ENCODE measurements at places on chromosomes 2 and 18.

GRCh38 chr2:133303150-133303549 is 265.1 kb downstream of the NCKAP5 start:
- DNase-seq: no peak
- H3K27me3 ChIP-seq: no peaks in the 10 kb centered on the region
- no peaks in the 10 kb centered on the region for H3K4me1 ChIP-seq
- no peak overlapping the region for H3K4me3 ChIP-seq
- H3K36me3 ChIP-seq: no peaks in the 10 kb centered on the region
- H3K27ac ChIP-seq: no peak overlapping the region

DNA sequence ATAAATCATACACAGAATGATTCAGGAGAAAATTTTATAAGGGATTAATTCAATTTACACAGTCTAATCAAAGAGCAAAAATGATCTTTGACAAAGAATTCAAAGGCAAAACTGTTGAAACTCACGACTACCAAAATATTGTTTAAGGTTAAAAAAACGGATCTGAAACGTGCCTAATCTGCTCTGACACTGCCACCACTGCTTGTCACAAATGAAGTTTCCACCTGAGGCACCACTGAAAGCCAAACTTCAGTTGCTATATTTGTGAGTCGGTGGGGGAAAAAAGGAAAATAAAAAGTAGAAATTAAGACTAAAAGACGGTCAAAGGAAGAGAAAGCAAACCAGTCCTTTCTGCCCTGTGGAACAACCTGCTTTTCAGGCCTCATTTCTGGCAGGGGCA is 140.6 kb upstream of the DNMT3A start:
- H3K4me1 ChIP-seq: peaks cover 7% of the 10 kb centered on the region
- no peak for DNase-seq
- H3K36me3 ChIP-seq: peaks cover 12% of the 10 kb centered on the region
- H3K27me3 ChIP-seq: no peaks in the 10 kb centered on the region

DNA sequence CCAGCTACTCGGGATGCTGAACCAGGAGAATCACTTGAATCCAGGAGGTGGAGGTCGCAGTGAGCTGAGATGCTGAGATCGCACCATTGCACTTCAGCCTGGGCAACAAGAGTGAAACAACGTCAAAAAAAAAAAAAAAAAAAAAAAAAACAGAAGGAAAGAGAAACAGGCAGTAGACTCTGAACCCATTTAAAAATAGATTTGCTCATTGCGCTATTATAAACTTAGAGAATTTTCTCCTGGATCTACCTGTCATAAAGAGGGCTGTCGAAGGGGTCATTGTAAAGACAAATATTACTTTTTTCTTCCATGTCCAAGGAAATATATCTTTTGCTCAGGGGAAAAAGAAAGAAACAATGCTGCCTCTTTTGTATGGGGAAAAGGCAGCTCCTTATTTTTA is 425.0 kb upstream of the ID2 start:
- H3K27ac ChIP-seq: no peak overlapping the region
- H3K4me1 ChIP-seq: peaks cover 10% of the 10 kb centered on the region
- no peak for DNase-seq

GRCh38 chr2:67499989-67500388 is 102.9 kb downstream of the ETAA1 start:
- no peak overlapping the region for H3K27ac ChIP-seq
- no peaks in the 10 kb centered on the region for H3K27me3 ChIP-seq
- no peaks in the 10 kb centered on the region for H3K4me1 ChIP-seq
- DNase-seq: no peak
- H3K36me3 ChIP-seq: no peaks in the 10 kb centered on the region

DNA sequence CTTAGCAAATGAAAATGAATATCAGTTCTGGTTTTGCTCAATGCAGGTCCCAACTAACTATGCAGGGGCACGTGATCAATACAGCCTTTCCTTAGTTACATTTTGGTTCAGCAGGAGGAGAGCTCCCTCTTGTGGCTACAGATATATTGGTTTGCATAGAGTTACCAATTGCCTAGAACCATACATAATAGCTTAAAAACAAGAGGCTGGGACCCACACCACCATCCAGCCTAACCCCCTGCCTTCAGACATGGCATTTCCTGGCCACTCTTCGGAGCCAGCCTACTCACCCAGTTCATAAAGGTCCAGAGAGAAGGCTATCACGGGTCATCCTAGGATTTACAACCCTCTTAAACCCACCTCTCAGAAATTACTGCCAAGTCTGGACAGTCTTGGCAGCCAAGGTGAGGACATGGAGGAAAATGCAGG is 10.5 kb downstream of the CCDC93 start:
- DNase-seq: peak; percentile 30
- peaks cover 32% of the 10 kb centered on the region for H3K36me3 ChIP-seq
- peaks cover 7% of the 10 kb centered on the region for H3K4me1 ChIP-seq

DNA sequence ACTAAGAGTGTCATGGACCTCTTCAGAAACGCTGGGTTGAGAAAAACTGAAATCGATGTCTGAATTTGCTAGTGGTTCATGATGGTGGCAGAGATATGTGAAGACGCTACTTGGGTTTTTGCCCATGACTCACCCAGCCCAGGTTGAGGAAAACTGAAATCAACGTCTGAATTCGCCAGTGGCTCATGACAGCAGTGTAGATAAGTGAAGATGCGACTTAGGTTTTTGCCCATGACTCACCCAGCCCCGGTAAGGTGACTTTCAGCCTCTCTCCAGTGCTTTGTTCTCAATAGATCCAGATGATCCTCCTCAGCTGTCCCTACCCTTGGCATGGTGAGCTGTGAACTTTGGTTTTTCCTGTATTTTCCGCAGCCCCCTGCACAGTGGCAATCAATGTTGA is 105.3 kb upstream of the SIX3 start:
- no peak overlapping the region for H3K27ac ChIP-seq
- no peaks in the 10 kb centered on the region for H3K36me3 ChIP-seq
- DNase-seq: no peak
- no peaks in the 10 kb centered on the region for H3K4me1 ChIP-seq
- H3K27me3 ChIP-seq: peaks cover 4% of the 10 kb centered on the region

GRCh38 chr2:209277444-209277843 is 146.4 kb upstream of the MAP2 start:
- no peak overlapping the region for H3K4me3 ChIP-seq
- no peak overlapping the region for H3K27ac ChIP-seq
- no peaks in the 10 kb centered on the region for H3K4me1 ChIP-seq

DNA sequence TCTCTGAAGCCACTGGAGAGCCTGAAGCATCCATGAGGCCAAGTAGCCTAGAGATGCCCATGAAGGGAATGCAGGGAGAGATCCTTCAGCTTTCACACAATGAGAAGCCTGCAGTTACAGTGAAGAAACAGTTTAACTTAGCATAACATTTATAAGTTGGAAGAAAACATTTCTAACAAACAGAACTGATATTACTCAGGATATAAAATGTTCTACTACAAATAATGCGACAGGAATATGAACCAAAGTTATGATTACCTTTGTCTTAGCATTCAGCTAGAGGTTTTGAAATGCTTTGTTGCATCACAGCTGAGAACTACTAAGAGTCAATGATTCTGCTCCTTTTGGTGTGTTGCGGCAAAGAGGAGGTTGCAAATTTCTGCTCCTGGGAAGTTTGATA is 6.9 kb upstream of the KYNU start:
- no peak for DNase-seq
- H3K4me1 ChIP-seq: peaks cover 1% of the 10 kb centered on the region
- no peaks in the 10 kb centered on the region for H3K27me3 ChIP-seq
- H3K4me3 ChIP-seq: no peak overlapping the region
- H3K36me3 ChIP-seq: no peaks in the 10 kb centered on the region
- no peak overlapping the region for H3K27ac ChIP-seq

GRCh38 chr2:187495324-187495723 is 47.3 kb upstream of the CALCRL start:
- DNase-seq: no peak
- H3K4me1 ChIP-seq: no peaks in the 10 kb centered on the region
- no peak overlapping the region for H3K27ac ChIP-seq
- no peaks in the 10 kb centered on the region for H3K36me3 ChIP-seq

DNA sequence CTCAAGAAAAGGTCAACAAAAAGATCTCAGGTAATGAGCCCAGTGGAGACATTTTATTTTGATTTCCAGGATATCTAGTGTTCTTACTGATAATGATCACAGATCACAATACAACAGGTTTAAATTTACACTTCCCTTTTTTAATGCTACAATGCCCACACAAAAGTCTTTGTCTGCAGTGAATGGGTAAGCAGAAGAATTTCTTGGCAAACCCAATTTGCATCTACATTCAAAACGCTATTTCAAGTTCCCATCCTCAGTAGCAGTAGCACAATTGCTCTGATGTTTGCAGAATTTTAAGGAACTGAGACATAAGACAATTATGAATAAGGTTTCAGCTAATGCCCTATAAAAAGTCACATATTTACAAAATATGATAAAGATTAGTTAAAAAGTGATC is 929.4 kb upstream of the PIK3C3 start:
- H3K27me3 ChIP-seq: no peaks in the 10 kb centered on the region
- H3K4me3 ChIP-seq: no peak overlapping the region
- no peak for DNase-seq
- no peak overlapping the region for H3K27ac ChIP-seq

DNA sequence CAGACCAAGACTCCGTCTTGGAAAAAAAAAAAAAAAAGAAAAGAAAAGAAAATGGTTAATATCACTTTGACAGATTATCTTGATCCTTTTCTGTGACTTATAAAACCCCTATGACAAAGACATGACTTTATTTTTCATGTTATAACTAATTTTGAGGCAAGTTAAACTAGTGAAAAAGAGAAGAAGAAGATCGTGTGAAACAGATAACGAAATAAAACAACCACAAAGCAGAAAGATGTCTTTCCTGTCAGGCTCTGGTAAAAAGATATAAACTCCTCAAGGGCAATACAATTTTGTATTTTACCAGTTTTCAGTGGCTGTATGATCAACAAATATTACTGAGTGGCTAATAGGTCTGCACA is 13.4 kb upstream of the RBMS1 start:
- no peaks in the 10 kb centered on the region for H3K36me3 ChIP-seq
- H3K27me3 ChIP-seq: no peaks in the 10 kb centered on the region
- peak overlapping the region; percentile 43 for H3K27ac ChIP-seq
- H3K4me1 ChIP-seq: peaks cover 12% of the 10 kb centered on the region
- peak overlapping the region; percentile 46 for H3K4me3 ChIP-seq

DNA sequence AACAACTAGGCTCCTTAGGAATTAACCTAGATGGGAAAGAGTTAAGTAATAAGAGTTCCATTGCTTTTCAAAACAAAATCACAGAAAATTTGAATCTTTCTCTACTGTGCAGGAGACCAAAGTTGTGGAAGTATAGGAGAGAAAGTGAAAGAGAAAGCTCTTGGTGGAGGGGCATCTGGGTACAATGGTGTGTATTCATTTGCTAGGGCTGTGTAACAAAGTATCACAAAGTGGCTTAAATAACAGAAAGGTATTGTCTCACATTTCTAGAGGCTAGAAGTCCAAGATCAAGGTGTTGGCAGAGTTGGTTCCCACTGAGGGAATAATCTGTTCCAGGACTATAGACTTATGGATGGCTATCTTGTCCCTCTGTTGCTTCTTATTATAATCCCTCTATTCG is 50.5 kb upstream of the GORASP2 start:
- peaks cover 2% of the 10 kb centered on the region for H3K36me3 ChIP-seq
- DNase-seq: no peak
- H3K27me3 ChIP-seq: peaks cover 17% of the 10 kb centered on the region
- peaks cover 5% of the 10 kb centered on the region for H3K4me1 ChIP-seq
- peak overlapping the region; percentile 44 for H3K4me3 ChIP-seq

DNA sequence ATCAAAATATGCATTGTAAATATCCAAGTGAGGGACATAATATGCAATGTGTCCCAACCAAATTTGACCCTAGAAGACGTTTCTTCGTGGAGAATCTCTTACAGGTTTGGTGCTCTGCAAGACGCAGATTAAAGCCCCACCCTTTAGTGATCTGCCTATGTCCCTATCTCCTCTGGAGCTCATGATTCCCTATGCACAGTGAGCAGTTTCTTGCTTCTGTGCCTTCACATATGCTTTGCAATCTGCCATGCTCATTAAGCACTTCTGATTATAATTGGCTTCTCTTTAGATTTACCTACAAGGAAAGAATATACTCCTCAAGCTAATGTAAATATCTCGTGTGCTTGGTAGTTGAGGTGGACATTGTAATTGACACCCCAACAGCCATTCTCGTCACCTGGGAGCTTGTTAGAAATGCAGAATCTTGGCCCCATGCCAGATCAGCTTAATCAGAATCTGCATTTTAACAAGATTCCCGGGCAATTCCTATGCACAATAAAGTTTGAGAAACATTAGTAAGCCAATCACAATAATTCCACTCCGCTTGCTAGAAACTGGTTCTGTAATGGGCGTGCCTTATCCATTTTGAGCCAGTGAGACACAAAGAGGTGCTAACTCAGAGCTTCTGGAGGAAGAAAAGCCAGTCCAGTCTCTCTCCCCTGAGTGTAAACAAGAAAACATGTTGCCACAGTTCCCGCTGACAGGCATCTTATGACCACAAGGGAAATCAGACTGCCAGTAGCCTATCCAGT is 2.8 kb upstream of the PUM2 start:
- peaks cover 11% of the 10 kb centered on the region for H3K36me3 ChIP-seq
- no peaks in the 10 kb centered on the region for H3K27me3 ChIP-seq
- DNase-seq: no peak
- H3K4me1 ChIP-seq: peaks cover 15% of the 10 kb centered on the region
- H3K4me3 ChIP-seq: no peak overlapping the region

- no peak overlapping the region for H3K27ac ChIP-seq
- no peak for DNase-seq
- no peak overlapping the region for H3K4me3 ChIP-seq
- H3K36me3 ChIP-seq: no peaks in the 10 kb centered on the region
- no peaks in the 10 kb centered on the region for H3K4me1 ChIP-seq
These were observed 62.5 kb downstream of the MRO start for GRCh38 chr18:50757358-50757757.

GRCh38 chr2:42238644-42239288 is 69.6 kb downstream of the EML4 start:
- DNase-seq: no peak
- H3K27me3 ChIP-seq: no peaks in the 10 kb centered on the region
- peaks cover 17% of the 10 kb centered on the region for H3K4me1 ChIP-seq
- H3K4me3 ChIP-seq: no peak overlapping the region

DNA sequence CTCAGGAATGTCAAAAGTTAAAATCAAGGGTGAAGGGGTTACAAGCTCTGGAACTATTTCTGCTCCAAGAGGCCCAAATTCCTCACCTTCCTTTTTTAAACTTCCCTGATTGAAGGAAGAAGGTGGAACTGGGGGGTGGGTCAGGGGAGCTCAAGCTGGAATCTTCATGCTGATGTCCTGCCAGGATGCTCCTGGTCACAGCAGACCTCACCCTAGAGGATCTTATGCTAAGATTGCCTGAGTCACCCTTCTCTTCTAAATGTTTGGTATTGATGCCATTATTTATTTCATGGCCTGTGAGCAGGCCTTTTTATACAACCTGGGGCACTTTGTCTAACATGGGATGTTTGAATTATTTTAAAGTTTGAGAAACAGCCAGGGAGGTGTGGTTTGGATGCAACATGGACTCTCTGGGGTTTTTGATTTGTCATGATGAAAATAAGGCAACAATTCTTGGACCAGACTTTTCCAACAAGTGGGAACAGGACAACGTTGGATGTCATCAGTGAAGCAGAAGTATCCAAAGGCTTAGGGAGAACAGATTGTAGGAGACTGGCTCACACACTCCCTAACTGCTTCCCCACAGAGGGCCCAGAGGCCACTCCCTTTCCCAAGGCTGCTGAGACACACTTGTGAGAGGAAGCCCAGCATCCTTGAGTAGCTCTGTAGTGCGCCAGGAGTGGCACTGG is 420.2 kb upstream of the MEX3C start:
- no peak for DNase-seq
- no peaks in the 10 kb centered on the region for H3K36me3 ChIP-seq
- no peak overlapping the region for H3K27ac ChIP-seq

GRCh38 chr2:180169474-180169873 is 162.4 kb upstream of the CWC22 start:
- no peaks in the 10 kb centered on the region for H3K36me3 ChIP-seq
- no peak for DNase-seq
- H3K4me1 ChIP-seq: no peaks in the 10 kb centered on the region
- H3K27me3 ChIP-seq: no peaks in the 10 kb centered on the region
- H3K4me3 ChIP-seq: no peak overlapping the region
- H3K27ac ChIP-seq: no peak overlapping the region
